HT-29 (cell line): ENCODE measurements at places on chromosomes 5 and 9. TPM values are rescaled to one million over a fixed set of nuclear protein-coding genes. Genes with fewer than 3 reads are reported as not detected.

DNA sequence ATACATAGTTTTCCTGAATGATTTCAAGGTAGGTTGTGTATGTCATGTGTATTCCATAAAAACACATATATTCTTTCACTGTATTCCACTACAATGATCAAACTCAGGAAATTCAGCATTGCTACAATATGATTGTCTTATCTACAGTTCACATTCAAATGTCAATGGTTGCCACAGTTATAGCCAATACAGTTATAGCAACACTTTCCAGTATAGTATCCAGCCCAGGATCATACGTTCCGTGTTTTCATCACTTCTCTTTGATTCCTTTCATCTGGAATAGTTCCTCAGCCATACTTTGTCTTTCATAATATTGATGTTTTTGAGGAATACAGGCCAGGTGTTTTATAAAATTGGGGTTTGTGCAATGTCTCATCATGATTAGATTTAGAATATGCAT lies 9.5 kb downstream of the OR2S2 start:
- DNase-seq: peak; percentile 6

DNA sequence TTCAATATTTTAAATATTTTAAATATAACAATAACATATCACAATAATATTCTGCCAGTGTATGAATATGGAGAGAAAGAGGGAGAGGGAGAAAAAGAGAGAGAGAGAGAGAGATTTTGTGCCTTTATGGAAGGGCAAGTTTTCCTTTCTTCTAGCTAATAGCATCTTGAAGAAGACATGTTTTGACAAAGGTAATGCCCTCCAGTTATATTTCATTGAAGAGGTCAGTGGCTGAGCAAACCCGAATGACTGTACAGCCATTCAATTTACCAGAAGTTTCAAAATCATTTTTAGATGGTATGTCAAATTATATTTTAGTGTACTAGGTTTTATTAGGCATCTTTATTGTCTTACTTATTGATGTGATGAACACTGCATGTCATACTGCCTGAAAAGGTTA lies 139.3 kb downstream of the EMB start:
- DNase-seq: no peak

GRCh38 chr9:91150998-91151717 lies 210.6 kb downstream of the AUH start:
- DNase-seq: no peak

GRCh38 chr5:179279347-179280094 lies 65.7 kb downstream of the ADAMTS2 start:
- no peak for DNase-seq

DNA sequence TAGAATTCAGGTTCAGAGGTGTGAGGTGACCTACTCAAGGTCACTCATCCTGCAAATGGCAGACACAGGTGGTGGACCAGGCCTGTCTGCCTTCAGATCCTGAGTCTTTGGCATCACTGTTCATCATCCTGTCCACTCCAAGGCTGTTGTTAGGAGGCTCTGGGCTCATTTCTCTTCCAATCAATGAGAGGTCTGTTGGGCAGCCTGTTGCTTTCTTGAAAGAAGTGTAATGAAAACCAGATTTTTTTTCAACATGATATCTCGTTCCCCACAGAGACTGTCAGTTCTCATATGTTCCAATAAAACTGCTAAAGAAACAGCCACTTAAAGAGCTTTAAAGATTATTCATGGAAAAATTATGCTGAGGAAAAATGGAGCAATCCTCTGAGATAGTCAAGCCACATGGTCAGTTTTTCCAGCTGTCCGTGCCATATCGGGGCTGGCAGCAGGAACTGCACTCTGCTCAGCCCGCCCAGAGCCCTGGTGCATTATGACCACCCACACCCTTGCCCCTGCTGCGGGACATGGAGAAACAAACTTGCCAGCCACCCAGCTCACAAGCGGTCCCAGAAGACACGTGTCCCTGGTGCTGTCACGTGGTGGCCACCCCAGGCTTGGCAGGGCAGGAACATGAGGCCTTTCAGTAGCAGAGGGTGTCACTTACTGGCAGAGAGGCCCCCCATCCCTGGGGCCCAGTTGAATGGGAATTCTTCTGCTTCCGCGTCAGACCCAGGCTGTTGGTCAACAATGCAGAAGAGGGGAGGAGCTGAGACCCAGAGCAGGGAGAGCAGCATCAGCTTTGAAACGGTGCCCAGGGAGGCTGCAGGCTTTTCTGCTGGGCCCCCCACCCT lies 63.7 kb upstream of the ANGPTL2 start:
- no peak for DNase-seq

- peak; percentile 52 for DNase-seq
These were observed 285.7 kb upstream of the TUT7 start for GRCh38 chr9:86639899-86640379.

DNA sequence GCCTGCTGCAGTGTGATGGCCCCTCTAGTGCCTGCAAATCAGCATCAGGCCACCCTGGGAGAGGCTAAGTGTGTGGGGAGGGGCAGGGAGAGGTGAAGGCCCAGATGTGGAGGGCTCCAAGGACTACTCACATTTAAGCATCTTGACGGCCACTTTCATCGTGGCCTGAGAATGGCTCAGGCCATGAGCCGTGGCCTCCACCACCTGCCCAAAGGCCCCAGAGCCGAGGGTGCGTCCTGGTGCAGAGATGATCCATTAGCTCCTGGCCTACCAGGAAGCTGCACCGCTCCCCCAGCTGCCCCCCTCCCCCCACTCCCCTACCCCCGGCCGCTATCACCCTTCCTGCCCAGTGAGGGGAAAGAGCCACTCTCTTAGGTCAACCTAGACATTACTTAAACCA lies 31.0 kb downstream of the PDGFRB start:
- no peak for DNase-seq

GRCh38 chr9:38107811-38108304 lies 38.8 kb upstream of the SHB start:
- DNase-seq: no peak

CDC20B gene
- not detected in 2 replicates for total RNA-seq

C5orf22 gene
- 9.4 and 9.8 TPM in 2 replicates for total RNA-seq

ZFP37 gene
- total RNA-seq: not detected in 2 replicates

TUBB4B gene
- 607 and 627 TPM in 2 replicates for total RNA-seq

GPSM1 gene
- total RNA-seq: 1.4 TPM in 2 replicates
